ENCODE measurements at places on chromosomes 11 and 22. TPM values are rescaled to one million over a fixed set of nuclear protein-coding genes. Genes with fewer than 3 reads are reported as not detected.

The LMNTD2 gene
- 0.35 TPM for polyA plus RNA-seq

GRCh38 chr11:1515082-1516060 lies 28.8 kb upstream of the MOB2 start:
- DNase-seq = peak; percentile 89

DNA sequence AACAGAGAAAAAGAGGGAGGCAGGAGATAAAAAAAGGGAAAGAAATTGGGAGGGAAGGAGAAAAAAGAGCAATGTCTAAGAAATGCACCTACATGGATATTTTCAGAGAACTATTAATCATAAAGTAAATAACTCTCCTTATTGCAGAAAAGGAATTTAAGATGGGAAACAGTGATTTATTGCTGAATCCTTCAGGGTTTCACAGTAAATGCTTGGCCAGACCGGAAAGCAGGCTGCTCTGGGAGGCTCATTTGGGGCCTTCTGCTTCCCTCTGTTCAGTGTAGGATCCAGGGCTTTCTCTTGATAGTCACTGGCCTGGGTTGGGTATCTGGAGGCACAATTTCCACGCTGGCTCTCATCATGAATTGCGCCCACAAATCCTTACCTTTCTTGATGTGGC lies 324.3 kb upstream of the SORL1-AS1 start:
- no peak for DNase-seq

The OR8G5 gene
- polyA plus RNA-seq = 0.20 TPM

- no peak for DNase-seq
These were observed at the start of gene HBD for GRCh38 chr11:5234381-5234834. Gene HBD (minus strand): TSS chr11:5234483. CDS start chr11:5234433, 50 bp downstream.

DNA sequence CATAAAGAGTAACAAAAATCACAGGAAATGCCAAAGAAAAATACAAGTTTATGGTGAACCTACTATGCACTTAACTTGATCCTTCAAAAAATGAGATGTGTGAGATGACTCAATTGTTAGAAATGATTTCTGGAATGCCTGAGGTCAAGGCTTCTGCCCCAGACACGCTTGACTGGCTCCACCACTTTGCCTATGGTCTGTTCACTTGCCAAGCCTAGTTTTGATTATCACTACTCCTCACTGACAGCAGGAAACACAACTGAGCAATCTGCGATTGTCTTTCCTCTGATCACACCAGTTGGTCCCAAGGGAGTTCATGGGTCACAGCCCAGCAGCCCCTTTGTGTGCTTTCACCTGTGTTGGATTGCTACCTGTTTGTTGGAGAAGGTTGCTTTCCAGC lies 20.6 kb upstream of the PRDM10 start:
- no peak for DNase-seq

The SLC43A3 gene
- polyA plus RNA-seq = 31.5 TPM

GRCh38 chr22:18111759-18112330 lies 1.2 kb downstream of the TUBA8 start:
- no peak for DNase-seq

DNA sequence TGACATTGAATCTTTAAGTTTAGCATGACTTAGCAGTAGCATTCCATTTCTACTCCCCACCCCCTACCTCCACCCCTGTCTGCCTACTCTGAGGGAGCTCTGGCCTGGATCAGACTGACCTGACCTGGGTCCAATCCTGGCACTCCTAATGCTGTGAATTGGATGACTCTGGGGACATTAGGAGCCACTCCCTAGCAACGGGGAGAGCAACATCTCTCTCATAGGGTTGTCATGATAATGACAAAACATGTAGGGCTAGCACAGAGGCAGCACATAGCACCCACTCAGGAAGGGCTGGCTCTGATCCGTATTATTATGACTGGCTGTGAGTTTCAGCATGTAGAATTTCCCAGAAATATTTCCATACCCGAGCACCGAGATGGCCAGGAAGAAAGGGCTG lies 40.5 kb downstream of the CABIN1 start:
- DNase-seq = no peak

DNA sequence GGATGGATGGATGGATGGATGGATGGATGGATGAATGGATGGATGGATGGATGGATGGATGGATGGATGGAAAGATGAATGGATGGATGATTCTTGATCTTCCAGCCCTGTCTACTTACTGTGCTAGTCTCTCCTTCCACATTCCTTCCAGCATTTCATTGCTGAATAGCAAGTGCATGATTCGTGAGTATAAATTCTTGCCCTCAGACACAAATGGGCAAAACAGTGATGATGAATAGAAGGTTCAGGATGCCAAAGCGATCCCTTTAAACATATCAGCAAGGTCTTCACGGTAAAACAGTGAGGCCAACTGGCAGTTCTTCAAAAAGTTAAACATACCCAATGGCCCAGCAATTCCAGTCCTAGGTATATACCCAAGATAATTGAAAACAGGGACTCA lies 400.2 kb downstream of the MN1 start:
- DNase-seq = no peak

- DNase-seq = no peak
These were observed 4.7 kb downstream of the OLFML1 start for GRCh38 chr11:7490054-7490453.

DNA sequence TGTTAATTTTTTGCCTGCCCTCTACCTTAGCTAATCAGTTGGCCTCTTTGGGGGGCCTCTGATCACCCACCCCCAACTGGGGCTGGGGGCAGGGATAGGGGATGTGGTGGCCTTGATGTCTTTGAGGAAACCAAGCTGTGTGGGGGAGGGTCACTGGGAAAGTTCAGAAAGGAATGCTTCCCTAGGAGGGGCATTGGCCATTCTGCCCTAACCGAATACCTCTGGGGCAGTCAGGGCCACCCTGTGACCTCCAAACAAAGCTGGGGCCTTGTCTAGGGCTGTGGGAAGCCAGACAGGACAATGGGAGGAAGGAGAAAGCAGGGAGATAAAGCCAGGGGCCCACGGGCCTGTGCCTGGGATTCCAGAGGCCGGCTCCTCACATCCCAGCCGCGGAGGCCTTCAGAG lies 97.5 kb downstream of the TSPAN18 start:
- no peak for DNase-seq

GRCh38 chr11:106061954-106062949 lies 14.9 kb downstream of the KBTBD3 start:
- DNase-seq = no peak

The ZP1 gene
- polyA plus RNA-seq = not detected

DNA sequence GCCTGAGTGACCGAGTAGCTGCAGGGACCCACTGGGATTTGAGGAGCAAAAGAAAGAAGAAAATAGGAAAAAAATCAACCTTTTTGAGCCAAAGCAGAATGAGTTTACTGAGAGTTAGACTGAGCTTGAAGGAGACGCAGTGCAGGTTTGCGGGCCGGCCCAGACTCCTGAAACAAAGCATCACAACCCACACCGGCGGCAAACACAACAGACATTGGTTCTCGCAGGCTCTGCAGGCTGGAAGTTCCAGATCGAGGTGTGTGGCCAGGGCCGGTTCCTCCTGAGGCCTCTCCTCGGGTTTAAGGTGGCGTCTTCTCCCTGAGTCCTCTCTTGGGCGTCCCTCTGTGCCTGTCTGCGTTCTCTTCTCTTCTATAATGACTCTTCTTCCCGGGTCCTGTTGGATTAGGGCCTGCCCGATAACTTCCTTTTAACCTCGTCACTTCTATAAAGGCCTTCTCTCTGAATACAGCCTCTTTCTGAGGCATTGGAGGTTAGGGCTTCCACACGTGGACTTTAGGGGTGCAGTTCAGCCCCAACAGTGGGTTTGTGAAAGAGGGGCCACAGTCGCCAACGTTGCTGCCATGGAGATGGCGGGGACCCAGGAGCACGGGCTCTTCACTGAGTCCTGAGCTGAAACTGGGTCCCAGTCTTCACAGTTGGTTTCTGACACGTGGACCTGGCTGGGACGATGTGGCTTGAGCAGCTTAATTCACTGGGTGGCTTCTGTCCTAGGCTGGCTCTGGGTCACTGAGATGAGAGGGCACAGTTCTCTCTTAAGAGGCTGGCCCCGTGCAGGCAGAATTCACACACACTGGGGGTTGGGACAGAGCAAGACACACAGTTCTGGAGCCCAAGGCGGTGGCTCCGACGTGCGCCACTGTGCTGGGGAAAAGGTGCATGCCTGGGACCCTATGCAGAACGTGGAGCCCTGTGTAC lies 1047.7 kb downstream of the BRD1 start:
- no peak for DNase-seq

DNA sequence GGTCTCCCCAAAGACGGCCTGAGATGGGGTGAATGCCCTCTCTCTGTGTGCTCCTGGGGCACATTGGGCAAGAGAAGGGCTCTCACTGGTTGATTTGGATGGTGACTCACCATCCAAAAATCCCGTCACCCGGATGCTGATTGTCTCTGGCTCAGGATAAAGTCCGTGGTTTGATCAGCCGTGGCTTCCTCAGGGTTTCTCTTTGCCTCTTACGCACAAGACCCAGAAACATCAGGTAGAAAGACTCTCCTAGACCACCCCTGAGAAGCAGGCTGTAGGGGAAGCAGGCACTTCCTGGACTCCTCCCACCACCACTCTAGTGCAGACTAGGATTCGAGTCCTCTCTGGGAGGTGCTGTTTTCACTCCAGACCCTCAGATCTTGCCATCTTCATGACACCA lies 176.1 kb upstream of the NCAM1 start:
- no peak for DNase-seq

GRCh38 chr11:34909415-34909814 lies 6.8 kb downstream of the APIP start:
- DNase-seq = no peak

The DTX4 gene
- 25.4 TPM for polyA plus RNA-seq

GRCh38 chr11:130511765-130512164 lies 63.3 kb downstream of the ADAMTS15 start:
- no peak for DNase-seq

GRCh38 chr11:14075118-14076078 lies 112.9 kb downstream of the SPON1 start:
- DNase-seq = no peak

DNA sequence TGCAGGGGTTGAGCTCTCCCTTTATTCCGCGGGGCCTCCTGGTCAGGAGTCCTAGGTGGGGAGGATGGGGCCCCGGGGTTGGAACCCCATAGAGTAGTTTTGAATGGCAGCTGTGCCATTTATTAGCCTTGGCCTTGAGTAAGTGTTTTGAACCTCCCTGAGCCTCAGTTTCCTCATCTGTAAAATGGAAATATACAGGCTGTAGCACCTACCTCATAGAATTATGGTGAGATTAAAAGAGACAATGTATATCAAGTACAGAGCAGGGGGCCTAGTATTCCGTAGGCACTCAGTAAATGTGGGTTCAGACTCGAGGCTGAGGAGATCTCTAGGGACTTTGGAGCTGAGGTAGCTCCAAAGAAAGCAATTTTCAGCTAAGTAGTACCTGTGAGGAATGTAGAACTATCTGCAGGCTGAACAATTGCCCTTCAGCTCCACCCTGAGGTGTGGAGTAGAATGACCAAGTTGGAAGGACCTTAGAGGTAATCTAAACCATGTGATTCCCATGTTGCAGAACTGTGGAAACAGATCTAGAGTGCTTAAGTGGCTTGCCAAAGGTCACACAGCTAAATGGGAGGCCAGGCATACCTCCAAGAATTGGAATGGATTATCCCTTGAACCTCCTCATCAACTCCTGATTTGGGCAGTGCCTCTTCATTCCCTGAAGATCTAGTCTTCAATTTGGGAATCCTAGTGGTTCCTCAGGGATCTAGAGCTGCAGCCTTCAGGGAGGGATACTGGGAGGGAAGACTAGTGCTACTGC lies 682 bp downstream of the PGAP2 start:
- peak; percentile 42 for DNase-seq

GRCh38 chr11:59833602-59834001 lies 11.7 kb downstream of the CBLIF start:
- no peak for DNase-seq

The ADM2 gene
- 0.50 TPM for polyA plus RNA-seq

The ALX4 gene
- polyA plus RNA-seq = 3.4 TPM

GRCh38 chr11:67285541-67286498 lies 3.3 kb upstream of the ANKRD13D start:
- DNase-seq = no peak

The DEPDC7 gene
- 19.0 TPM for polyA plus RNA-seq

The BLID gene
- not detected for polyA plus RNA-seq

DNA sequence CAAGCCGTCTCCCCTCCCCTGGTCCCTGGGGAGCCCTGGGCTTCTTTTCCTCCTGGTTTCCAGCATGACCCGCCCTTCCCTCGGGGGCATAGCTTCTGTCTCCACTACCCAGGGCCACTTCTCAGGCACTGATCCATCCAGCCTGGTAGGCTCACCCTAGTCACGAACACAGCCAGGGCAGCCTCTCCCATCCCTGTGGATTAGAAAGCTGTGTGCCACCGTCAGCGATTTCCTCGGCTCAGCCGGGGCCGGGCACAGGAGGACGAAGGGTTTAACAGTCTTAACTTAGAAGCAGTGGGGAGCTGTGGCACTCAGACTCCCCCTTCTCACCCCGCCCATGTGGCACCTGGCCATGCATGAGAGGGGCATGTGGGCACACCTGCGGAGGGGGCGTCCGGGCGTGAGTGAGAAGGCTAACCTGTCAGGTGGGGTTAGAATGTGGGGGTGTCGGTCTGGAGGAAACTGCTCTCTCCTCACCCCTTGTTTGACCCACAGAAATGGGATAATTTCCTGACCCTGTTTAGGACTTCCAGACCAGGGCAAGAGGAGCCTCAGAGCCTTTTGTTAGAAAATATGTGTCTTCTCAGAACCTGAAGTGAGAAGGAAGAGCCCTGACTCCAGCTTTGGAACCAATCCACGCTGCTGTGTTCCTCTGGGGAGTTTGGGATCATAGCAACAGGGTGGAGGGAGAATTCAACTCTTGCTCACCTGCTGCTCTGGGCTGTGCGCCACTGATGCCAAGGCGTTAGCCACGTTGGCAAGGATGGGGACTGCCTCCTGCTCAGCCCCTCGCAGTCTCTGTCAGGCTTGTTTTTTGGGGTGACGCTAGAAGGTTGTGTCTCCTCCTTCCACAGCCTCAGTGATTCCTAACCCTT lies 14.6 kb downstream of the GLB1L2 start:
- no peak for DNase-seq

The BRSK2 gene
- 1.3 TPM for polyA plus RNA-seq

- no peak for DNase-seq
These were observed 21.6 kb upstream of the CTSC start for GRCh38 chr11:88359114-88359513.

The CSNK1E gene
- polyA plus RNA-seq = 111 TPM

- no peak for DNase-seq
These were observed 16.3 kb upstream of the SORL1 start for GRCh38 chr11:121435551-121436511.

The PAMR1 gene
- polyA plus RNA-seq = 13.3 TPM

The HTR3A gene
- 0.18 TPM for polyA plus RNA-seq

DNA sequence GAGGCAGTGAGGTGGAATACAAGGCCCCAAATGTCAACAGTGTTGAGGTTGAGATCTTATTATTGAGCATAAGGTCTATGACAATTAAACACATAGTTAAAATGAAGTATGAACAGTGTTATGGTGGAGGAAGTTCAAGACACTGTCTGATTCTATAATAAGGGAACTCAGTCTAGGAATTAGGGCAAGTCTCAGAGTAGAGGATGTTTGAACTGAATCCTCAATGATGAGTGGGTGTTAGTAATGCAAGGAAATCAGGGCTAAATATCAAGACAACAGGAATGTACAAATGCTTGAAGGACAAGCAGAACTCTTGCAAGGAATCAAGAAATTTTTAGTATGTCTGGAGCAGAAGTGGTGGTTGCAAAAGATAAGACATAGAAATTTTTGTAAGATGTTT lies 53.0 kb downstream of the CWC15 start:
- DNase-seq = no peak
